HS-27A (cell line): ENCODE measurements at places on chromosomes 7 and 10.

DNA sequence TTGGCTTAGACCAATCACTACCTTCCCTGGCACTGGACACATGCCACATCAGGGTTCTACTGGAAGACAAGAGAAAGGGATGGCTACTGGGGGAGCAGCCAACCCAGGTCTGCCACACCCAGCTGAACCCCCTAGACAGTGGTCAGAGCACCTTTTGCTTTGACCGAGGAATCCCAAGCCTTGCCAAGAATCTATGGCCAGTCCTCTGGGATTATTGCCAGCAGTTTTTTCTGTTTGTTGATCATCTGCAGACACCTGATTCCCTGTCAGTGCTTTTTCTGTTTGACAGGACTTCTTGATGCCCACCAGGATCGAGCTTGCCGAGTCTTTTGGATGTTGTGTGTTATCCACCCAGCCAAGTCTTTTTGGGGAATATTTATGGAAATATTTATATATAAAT lies 476.2 kb upstream of the GALNT17 start:
- no peak for DNase-seq

DNA sequence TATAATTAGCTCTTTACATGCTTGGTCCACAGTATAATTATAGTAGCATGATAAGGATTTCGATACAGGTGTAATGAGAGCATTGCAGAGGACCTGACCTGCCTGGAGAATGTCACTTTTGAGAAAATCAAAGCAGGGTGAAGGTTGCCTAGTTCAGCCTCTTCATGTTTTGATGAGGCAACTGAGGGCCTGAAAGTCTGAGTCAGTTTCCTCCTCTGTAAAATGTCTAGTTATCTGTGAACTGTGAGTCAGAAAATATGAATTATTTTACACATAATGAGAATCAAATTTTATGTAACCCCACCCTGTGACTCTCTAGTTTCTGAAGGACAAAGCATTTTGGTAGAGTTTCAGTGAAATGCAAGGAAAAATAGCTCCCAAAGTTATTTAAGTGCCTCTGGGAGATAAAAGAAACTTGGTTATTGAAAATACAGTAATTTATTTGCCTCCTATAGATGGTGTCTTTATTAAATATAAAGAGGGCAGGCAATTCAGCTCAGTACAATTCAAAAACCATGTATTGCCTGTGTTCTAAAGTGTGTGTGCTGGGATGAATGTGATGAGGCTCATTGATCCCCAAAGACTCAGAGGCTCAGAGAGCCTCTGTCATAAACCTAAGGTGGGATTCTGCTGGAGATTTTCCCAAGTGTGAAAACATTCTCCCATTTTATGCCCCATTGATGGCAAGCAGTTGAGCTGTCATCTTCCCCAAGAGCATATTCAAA lies 37.3 kb upstream of the SAMD9L start:
- DNase-seq, result no peak

DNA sequence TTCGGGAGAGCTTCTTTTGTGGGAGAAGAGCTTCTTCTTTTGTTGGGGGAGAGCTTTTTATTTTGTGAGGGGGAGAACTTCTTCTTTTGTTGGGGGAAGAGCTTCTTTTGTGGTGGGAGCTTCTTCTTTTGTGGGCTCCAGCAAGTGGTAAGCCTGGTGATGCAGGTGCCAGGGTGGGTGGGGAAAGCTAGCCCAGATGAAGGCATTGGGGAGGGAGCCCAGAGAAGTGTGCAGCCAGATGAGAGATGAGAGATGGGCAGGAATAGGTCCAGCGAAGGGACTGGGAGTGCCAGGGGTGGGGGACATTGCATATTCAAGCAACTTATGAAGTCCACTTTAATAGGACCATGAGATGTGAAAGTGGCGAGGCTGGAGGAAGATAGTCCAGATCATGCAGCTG lies 9.7 kb downstream of the ADRA2A start:
- DNase-seq, result no peak

GRCh38 chr7:43039346-43039745 lies 73.1 kb upstream of the HECW1 start:
- no peak for DNase-seq

GRCh38 chr7:38506004-38506403 lies 125.2 kb downstream of the AMPH start:
- DNase-seq, result no peak

GRCh38 chr10:19412531-19412930 lies 363.9 kb downstream of the MALRD1 start:
- peak; percentile 1 for DNase-seq

GRCh38 chr7:150417863-150418262 lies 32.6 kb upstream of the GIMAP8 start:
- DNase-seq, result no peak
